ENCODE measurements at places on chromosomes 3 and 15. TPM values are rescaled to one million over a fixed set of nuclear protein-coding genes. Genes with fewer than 3 reads are reported as not detected.

DNA sequence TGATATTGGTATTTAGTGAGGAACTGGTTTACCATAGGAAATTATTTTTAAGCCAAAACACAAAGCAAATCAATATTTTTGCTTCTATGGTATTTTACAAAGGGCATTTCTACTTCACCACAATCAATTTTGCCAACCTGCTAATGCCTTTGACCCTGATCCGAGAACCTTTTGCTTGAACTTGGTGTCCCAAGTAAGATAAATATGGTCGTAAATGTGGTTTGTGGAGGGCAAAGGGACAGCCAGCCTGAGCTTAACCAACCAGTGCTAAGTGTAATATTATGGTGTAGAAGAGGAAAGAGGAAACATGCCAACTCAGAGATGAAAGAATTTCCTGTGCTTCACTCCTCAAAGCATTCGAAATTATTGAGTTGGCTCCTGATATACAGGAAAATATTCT is 148.4 kb downstream of the C3orf38 start:
- no peak for DNase-seq

- no peak for DNase-seq
Measured at GRCh38 chr3:189974359-189974758, 146.3 kb downstream of the P3H2 start.

GRCh38 chr3:25097023-25097422 is 331.0 kb upstream of the RARB start:
- DNase-seq = no peak

Gene TRIM42
- not detected for polyA plus RNA-seq

Gene AAGAB
- polyA plus RNA-seq = 19.4 TPM

DNA sequence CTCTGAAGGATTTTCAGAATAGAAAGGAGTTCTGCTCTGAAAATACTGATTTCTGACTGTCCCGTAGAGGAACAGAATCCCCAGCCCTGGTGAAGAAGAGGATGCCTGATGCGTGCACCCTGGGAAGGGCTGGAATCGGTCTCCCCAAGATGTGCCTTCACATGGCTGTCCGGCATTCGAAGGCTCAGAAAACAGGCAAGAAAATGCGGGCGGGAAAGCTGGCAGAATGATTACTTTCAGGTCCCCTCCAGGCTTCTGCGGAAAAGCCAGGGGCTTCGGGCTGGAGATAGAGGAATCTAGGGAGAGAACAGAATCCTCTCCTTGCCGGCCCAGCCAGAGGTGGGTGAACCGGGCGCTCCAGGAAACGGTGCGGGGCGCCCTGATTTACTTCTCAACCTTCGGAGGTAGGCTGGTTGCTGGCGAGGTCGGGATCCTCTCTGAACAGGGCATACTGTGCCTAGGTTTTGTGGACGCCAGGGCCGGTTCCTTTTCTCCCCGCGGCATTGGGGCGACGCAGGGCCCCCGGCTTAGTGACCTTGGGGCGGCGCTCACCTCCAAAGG is 2.5 kb downstream of the FOXL2NB start:
- DNase-seq = no peak

Gene ZCWPW2
- polyA plus RNA-seq = 1.4 TPM

Gene DNAJB8
- polyA plus RNA-seq = not detected
